ENCODE measurements at places on chromosomes 4 and X.

GRCh38 chr4:80229128-80229527 is 31.8 kb downstream of the PRDM8 start:
- no peak for DNase-seq

- DNase-seq: no peak
Measured at GRCh38 chr4:6753103-6753560, 29.4 kb upstream of the KIAA0232 start.

- DNase-seq: peak; percentile 14
Measured at GRCh38 chr4:122346036-122346435, 32.8 kb upstream of the ADAD1 start.

- DNase-seq: no peak
Measured at GRCh38 chrX:22141047-22141730, 109.1 kb downstream of the PHEX start.

DNA sequence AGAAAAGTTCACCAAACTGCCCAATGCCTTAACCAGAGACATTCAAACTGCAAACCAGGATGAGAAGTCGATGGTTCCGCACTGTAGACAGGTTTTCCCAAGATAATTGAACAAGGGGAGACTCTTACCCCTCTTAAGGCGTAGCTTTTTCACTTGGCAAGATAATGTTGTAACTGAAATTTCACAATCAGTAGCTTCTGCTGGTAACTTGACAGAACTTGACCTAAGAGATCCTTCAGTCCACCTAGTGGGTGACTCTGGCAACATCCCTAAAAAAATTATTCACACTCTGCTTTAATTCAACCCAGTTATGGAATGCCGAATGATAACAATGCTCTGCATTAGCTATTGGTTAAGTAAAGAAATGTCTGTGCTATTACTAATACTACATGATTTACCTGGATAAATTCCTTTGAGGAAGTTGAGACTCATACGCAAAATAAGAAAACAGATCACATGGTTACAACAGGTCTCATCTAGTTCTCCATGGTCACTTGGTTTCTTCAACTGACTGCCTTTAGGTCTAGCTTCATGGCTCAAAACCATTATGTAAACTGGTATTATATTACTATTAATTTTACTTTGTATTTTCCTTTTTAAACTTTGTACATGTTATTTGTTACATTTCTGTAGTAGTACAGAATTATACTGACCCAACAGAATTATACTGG is 9.1 kb downstream of the ELF2 start:
- peak; percentile 70 for DNase-seq

DNA sequence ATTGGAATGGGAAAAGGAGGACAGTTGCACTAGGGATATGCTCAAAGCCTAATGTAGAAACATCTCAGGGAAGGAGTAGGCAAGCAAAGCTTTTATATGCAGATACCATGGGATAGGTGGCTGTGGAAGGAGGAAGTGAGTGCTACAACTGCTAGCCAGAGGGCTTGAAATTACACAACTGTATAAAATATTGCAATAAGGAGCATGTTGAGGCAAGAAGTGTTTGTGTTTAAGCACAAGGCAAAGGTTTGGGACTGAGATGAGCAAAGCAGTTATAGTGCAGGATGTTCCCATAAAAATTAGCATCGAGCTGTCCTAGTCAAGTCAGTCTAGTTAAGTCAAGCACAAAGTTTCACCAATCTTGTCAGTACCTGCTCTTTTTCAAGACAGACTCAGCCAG is 35.6 kb upstream of the DCAF8L1 start:
- DNase-seq: no peak

DNA sequence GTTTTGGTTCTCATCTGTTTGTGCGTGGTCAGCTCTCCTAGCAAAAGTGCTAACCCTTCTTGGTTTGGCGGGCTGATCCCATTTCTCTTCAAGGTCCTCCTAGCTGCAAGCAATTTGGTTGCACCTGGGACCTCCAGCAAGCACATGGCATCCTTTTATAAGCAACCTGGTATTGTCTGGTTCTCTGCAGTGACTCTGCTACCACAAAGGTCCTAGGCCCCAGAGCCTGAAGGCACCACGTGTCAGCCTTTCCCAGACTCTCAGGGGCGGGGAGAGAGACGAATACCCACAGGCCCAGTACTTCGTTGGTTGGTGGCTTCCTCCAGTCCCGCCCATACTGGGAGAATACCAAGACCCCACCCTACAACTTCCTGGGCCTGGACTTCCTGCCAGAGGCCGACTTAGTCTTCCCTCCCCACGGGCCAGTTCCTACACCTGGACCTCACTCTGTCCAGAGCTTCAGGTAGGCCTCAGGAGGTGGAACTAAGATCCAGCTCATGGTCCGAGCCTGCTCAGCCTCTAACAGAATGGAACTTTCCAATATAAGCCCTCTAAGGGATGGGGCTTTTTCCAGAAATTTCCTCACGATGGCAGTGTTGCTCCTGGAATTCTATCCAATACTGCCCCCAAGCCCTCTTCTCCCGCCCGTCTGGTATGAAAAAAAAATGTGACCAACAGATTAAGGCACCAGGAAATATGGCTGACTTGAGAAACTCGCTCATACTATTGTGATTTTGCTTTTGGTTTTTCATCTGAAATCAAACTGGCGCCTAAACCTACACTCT is 192.5 kb upstream of the STK26 start:
- peak; percentile 88 for DNase-seq

DNA sequence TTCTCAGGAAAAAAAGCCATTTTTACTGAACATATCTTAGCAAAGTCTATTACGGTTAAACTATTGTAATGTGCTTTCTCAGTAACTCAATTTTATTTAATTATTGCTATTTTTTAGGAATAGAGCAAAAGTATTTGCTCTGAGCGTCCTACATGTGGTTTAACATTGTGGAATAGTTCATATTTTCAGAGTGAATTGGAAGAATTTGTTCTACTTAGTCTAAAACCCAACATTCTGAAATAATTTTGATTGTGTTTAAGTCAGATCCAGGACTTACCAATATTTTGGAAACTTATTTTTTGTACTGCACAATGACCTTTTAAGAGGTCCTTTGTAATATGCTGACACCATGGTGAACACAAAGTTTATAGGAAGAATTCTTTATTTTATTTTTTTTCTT is 27.2 kb downstream of the CXCL1 start:
- no peak for DNase-seq

GRCh38 chr4:16952462-16952871 is 54.0 kb upstream of the LDB2 start:
- peak; percentile 52 for DNase-seq

GRCh38 chrX:3713225-3713936 is at the start of gene PRKX:
Gene PRKX, minus strand, starts transcription at chrX:3713649. Its CDS starts 396 bp downstream, at chrX:3713253.
- DNase-seq: peak; percentile 30

DNA sequence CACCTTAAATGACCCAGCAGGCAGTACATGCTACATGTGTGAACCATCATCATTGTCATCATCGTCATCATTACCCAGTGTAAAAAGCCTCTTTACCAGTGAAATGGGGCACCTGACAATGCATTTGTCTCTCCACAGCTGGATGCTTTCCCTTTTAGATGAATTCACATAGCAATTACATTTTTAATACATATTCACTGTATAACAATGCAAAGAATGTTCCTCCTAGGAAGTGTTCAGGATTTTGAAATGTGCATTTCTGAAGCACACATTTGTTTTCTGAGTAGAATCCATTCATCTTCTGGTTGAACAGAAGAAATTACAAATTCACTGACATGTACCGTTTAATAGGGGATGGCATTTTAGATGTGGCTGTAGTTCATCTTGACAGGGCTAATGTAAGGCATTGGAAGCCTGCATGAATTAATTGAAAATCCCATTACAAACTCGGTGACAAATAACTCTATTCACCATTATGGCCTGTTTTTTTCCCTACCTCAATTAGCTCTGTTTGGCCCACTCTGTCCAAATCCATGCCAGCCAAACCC is 111.1 kb downstream of the SH3RF1 start:
- DNase-seq: peak; percentile 82

Data from fibroblast of the aortic adventitia (primary cell).